ENCODE measurements at places on chromosomes 12 and 14.

GRCh38 chr12:124820199-124820598 lies 43.5 kb downstream of the SCARB1 start:
- DNase-seq, result no peak

DNA sequence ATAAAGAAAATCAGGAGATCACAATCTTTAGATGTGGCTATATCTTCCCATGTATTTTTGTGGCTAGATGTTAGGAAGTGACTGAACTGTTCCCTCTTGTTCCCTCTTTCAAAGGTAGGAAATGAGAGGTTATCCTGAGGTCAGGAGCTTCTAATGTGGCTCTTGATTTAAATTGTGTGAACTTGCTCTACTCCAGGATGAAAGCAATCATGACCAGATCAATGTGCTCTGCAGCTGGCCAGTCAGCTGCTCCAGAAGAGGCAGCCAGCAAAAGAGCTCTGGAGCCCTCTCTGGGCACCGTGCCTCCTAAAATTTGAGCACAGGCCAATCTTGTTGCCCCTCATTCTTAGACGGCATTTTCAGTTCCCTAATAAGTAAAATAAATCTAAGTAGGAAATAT lies 32.0 kb downstream of the CDK17 start:
- DNase-seq, result no peak

- DNase-seq, result no peak
Observed at GRCh38 chr12:59858508-59859170, 262.8 kb downstream of the SLC16A7 start.

- no peak for DNase-seq
Observed at GRCh38 chr14:54333511-54333910, 63.3 kb upstream of the CDKN3 start.

GRCh38 chr14:20568393-20568792 lies 7.5 kb upstream of the RNASE9 start:
- DNase-seq, result no peak

DNA sequence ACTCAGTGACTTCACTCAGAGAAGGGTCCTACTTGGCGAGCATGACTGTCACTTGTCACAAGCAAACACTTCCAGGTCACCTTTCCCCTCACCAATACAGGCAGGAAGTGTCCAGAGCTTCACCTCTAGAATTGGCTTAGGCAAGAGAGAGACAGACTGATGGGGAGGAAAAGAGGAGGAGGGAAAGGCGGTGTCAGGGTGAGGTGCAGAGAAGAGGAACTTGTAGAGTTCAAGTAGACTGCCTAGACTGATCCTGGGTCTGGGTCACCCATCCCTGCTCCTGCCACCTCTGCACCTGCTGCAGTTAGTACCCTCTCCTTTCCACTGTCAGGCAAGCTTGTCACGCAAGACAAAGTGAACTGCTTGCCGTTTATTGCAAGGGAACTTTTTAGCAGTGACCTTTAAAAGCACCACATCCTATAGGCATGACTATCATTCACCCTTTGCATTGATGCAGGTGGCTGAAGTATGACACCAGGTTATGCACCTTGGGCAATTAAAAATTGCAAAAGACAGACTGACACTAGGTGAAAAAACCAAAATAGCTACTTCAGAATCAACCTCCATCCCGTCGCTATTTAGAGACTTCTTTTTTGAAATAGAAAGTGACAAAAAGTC lies 292.4 kb downstream of the SYT1 start:
- DNase-seq, result no peak

GRCh38 chr12:57204454-57204853 lies 12.1 kb upstream of the NXPH4 start:
- no peak for DNase-seq

DNA sequence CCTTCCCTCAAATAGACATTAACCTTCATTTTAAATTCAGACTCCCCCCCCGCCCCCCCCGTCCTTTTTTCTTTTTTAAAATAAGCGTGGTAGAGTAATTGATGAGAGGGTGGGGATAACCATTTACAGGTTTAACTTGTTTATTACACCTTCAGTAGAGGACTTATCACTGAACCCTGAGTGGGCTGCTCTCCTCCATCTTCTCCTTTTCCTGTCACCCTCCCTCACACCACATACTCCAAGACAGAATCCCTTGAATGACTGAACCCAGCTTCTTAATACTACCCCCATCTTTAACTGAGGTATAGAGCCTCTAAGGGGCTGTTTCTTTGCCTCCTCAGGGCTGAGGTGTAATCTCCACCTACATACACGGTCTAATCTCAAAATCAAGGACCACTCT lies 3.7 kb upstream of the IKZF4 start:
- DNase-seq, result no peak

- DNase-seq, result no peak
Observed at GRCh38 chr12:93664573-93665138, 12.5 kb upstream of the CRADD start.
